Stimulated activated CD8-positive, alpha-beta memory T cell treated with anti-CD3 and anti-CD28 coated beads, Interleukin-12 subunit alpha, Interleukin-12 subunit beta, amount 100 ng/mL, for 1 hour (primary cell): ENCODE measurements at places on chromosomes 6 and 20.

DNA sequence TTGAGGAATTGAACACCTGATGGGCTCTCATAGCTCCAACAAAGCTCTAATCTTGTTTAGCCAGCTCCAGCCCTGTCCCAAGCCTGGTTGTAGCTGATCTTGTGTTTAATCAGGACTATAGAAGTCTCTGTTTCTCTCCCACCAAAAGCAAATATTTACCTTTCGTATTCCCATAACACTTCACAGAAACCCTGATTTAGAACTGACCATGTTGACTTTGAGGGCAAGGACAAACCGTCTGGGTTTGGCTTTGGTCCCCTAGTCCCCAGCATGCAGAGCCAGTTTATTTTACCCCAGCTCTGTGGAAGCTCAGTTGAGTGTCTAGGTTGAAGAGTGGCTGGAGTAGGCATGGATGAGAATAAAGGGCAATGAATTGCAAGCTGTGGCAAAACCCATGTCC lies 18.0 kb upstream of the SIM1 start:
- DNase-seq = no peak

- no peak for DNase-seq
These were observed 49.9 kb downstream of the IPCEF1 start for GRCh38 chr6:154306696-154307095.

DNA sequence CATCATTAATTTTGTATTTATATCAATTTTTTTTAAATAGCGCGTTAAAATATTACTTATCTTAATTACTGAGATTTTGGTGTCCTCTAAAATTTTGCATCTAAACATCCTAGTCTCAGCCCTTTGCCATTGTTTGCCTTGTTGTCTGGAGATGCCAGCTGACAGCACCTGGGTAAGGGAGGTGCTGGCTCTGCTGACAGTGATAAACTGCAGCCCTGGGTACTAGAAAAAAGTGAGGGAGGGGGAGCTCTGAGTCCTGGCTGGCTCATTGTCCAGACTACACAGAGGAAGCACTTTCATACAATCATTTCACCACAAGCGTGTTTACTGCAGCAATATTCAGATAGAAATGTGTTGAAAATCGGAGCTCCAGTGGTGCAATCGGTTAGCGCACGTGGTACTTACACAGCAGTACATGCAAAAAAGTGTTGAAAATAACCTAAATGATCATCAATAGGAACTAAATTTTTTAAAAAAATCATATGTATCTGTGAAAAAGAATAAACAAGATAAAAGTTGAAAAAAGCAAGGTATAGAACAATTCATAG lies 18.5 kb upstream of the UBR2 start:
- no peak for DNase-seq

DNA sequence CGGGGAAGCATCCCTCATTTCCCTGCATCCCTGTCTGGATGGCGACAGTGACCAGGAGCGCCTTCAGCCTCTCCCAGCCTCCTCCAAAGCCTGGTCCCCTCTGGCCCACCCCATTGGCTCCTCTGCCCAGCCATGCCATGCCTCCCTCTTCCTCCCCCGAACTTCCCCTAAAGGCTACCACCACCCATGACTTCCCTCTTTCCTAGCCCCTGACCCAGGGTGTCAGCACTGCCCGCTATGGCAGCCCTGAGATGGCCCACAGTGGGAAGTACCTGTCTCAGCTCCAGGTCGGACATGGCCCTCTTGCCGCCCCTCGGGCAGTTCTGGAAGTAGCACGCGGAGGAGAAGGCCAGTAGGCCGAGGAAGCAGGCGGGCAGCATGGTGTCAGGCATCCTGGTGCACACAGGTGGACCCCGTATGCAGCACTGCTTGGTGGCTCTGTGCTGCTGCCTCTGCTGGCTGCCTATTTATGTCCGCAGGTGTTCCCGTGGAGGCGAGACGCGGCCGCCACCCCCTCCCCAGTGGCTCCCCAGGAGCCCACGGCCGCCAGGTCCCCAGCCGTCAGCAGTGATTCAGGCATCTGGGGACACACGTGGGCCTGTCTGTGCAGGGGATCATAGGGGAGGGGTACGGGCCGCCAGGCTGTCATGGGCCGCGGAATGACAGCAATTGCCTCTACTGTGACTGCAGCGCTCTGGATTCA lies at the start of gene AVP:
Gene AVP, minus strand, starts transcription at position 442 of the 703 bp plus-strand sequence. Its CDS starts 50 bp downstream, at position 392.
- DNase-seq = no peak

GRCh38 chr6:157329829-157330228 lies 6.5 kb upstream of the TMEM242 start:
- DNase-seq = no peak

GRCh38 chr20:1622450-1622849 lies 2.6 kb upstream of the SIRPB1 start:
- no peak for DNase-seq

GRCh38 chr20:34491226-34491931 lies 24.8 kb upstream of the DYNLRB1 start:
- DNase-seq = no peak

- no peak for DNase-seq
These were observed 42.9 kb downstream of the C6orf132 start for GRCh38 chr6:42099340-42100028.

- DNase-seq = no peak
These were observed 232.5 kb downstream of the HDGFL1 start for GRCh38 chr6:22801831-22802230.

GRCh38 chr6:107079429-107079828 lies 35.9 kb downstream of the BEND3 start:
- DNase-seq = no peak

DNA sequence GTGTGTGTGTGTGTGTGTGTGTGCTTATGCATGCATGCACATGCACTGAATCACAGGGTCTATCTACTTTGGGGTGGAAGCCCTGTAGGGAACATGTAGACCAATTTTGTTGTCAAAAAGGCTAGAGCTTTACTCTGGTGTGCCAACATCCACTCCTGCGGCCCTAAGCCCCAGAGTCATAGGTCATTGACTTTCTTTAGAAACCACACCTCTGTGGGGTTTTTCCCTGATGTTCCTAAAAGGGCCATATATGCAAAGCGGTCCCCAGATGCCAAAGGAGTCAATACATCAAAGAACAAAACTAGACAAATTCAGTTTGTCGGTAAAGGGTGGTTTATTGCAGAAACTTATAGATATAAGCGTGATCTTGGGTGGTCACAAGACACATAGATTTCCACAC lies 29.8 kb upstream of the SLC2A12 start:
- no peak for DNase-seq

DNA sequence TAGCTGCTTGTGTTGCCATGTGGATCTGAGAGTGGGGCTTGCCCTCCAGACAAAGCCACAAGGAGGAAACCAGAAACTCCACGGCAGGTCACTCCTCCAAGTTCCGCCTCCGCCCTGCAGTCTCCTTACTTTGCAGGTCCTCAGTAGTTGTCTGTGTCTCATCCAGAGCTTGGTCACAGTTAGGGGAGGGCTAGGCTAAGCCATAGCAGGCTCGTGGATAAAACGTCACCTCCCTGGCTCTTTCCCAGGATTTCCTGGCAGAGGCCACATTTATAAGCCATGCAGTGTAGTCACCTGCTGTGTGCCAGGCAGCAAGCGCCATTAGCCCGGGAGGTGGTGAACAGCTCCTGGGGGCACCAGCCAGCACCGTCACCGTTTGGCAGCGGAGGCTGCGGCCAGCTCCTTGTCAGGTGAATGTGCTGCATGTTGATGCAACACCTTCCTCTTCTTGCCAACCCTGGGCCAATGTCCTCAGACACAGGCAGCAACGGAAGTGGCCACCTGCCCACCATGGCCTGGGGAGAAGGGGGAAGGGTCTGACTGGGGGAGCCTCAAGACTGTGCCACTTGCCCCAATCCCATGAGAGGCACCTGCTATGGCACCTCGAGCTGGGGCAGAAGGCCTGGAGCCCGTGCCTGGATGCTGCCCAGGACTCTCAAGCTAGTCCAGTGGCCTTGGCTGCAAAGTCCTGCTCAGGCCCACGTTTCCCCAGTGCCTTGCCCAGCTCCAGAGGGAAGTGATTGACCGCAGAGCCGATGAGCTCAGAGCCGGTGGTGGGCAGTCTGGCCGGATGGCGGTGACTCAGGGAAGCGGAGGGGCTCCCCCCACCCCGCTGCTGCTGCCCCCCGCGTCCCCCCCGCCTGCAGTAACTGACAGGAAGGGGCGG lies 39.0 kb upstream of the SLCO4A1 start:
- no peak for DNase-seq

DNA sequence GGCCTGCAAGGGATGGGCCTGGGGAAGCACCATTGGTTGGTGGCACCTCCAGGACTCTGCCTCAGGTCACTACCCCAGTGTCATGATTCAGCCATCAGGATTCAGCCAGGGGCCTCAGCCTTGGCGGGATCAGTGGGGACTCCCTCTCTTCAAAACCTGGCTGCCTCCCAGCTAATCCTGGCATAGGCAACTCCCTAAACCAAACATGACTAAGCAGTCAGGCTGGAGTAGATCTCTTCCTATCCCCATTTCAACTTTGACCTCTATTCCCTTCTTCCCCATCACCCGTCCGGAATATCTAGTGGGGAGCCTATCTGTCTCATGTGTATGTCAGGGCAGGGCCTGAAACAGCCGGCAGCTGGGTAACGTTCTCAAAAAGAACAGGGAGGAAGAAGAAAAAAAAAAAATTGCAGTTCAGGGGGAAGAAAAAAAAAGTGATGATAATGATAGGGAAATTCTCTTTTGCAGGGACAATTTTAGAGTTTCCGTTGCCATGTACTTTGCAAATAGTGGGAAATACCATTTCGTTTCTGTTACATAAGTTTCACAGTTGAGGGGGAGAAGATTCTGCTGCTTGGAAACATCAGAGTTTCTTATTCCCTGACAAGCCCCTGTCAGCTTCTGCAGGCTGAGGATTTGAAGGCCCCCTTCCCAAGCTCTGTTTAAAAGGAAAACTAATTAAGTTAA lies 4.1 kb upstream of the PREX1 start:
- no peak for DNase-seq

GRCh38 chr6:30219244-30219643 lies 6.0 kb upstream of the TRIM26 start:
- peak; percentile 13 for DNase-seq

GRCh38 chr6:36916126-36916525 lies 30.4 kb downstream of the C6orf89 start:
- no peak for DNase-seq

- no peak for DNase-seq
These were observed 68.2 kb upstream of the SUPT3H start for GRCh38 chr6:45445749-45446549.

- no peak for DNase-seq
These were observed 443.8 kb upstream of the GJE1 start for GRCh38 chr6:141688916-141689315.

DNA sequence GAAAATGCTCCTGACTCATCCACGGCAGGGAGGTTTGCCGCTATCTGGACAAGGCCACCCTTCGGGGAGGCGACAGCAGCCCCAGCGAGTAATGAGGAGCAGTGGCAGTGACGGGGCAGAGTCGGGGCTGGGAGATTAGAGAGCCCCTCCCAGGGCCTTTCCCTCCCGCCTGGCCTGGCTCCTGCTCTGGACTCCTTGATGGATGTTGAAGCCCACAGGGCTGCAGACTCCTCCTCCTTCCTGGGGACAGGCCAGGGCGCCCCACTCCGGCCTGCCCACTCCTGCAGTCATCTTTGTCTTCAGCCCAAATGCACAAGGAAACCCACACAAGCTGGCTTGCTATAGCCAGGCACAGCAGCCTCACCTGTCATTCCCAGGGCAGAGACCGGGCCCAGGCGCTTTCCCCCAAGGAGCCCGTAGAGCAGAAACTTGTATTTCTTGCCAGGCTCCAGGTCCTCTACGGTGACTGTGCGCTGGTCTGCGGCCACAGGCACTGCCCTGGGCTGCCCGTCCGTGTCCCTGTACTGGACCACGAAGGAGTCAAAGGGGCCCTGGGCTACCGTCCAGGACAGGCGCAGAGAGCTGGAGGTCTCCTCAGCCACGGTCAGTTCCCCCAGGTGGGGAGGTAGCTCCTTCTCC lies 7.7 kb downstream of the CYP21A2 start:
- DNase-seq = no peak

DNA sequence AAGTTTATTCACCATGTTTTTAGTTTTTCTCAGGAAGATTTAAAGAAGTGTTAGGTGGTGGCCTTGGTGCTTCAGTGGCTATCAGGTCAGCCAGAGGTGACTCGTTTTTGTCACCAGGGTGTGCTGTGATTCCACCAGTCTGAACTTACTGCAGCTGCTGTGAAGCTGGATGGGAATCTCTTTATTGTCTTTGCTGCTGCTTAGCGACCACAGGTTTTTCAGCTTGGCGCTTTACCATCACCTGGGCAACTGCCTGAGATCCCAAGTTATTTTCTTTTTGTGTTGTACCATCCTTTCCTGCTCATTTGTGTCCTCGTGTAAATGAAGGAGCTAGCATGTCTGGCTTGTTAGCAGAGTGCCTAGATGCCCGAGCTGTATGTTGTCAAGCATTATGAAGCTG lies 146.9 kb downstream of the MACROD2 start:
- no peak for DNase-seq

GRCh38 chr20:60424267-60424902 lies 466.2 kb downstream of the CDH26 start:
- no peak for DNase-seq

DNA sequence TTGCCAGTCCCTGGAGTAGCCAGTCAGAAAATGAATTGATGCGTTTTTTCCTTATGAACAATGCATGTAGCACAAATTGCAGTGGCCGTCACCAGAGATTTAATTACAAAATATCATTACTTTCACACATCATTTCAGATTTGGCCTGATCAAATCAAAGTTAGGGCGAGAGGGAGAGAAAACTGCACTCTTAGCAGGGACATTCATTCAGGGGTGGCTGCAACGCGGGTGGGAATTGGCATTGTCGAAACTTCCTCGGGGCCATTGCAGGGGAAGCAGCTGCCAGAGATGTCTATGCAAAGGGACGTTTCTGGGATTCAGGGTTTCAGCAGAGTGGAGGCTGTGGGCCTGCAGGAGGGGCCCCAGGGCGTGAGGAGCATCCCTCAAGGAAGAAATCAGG lies 76.5 kb upstream of the TOP1 start:
- no peak for DNase-seq

DNA sequence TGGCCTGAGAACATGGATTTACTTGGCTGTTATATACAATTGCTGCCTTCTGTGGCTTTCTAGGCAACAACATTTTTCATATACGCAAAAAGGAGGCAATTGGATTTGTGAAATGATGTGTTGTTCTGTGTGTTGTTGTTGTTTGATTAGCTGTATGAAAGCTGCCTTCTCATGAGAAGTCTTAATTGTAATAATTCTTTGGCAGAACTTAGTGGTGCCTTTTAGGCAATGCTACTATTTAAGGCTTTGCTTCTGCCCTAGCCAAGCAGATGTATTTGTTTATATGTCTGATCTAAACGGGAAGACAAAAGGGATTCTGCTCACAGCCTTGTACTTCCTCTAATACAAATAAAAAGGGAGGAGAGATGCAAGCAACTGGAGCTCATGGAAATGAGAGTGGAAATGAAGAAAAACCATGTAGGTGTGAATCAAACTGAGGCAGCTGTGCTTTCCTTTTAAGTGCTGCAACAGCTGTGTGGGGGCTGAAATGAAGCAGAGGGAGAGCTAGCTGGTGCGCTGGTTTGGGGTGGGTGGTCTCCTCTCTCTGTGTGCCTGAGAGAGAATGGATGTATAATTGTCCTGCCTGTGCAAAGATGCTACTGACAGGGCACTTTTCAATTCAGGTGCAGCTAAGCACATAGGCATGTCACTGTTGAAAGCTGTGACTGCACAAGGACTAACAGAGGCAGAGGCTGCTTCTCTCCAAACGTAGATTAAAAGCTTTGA lies 386.9 kb upstream of the MAN1A1 start:
- no peak for DNase-seq

- DNase-seq = no peak
These were observed 38.6 kb downstream of the PRDM1 start for GRCh38 chr6:106124437-106125430.

- DNase-seq = no peak
These were observed 88.8 kb downstream of the PCSK2 start for GRCh38 chr20:17315407-17316231.
